HepG2 (cell line): ENCODE measurements at places on chromosomes 6 and 20. TPM values are rescaled to one million over a fixed set of nuclear protein-coding genes. Genes with fewer than 3 reads are reported as not detected.

- H3K4me1 ChIP-seq: no peaks in the 10 kb centered on the region
- H3K36me3 ChIP-seq: peaks cover 60% of the 10 kb centered on the region
- no peak for DNase-seq
- H3K27ac ChIP-seq: no peak overlapping the region
- H3K4me3 ChIP-seq: no peak overlapping the region
Measured at GRCh38 chr6:82208913-82209312, 38.6 kb downstream of the IBTK start.

DNA sequence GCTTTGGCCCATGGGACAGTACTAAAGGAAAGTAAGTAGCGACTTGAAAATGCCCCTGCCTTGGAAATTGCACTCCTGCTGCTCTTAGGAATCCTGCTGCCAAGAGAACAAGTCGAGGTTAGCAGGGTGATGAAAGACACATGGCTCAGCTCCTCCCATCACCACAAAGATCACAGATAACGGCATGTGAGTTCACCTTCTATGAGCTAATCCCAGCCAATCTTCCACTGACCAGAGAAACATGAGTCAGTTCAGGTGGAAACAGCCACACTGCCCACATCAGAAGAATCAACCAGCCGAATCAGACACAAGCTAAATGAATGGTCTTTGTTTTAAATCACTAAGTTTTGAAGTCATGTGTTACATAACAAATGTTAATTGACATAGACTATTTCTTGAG, 106.3 kb downstream of the PRKN start:
- H3K27ac ChIP-seq: no peak overlapping the region
- no peaks in the 10 kb centered on the region for H3K36me3 ChIP-seq
- H3K27me3 ChIP-seq: no peaks in the 10 kb centered on the region

DNA sequence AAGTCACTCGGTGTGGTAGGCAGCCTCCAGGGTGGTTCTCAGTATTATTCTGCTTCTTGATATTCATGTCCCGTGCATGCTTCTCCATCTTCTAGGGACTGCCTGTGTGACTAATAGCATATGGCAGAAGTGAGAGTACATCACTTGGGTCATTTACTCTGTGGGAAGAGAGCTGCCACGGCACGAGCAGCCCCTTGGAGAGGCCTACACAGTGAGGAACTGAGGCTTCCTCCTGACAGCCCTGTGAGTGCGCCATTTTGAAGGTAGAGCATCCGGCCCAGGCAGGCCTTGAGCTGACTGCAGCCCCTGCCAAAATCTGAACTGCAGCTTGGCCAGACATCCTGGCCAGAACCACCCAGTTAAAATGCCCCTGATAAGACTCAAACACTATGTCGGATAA, 17.3 kb upstream of the MCUR1 start:
- no peak overlapping the region for H3K27ac ChIP-seq
- peaks cover 24% of the 10 kb centered on the region for H3K4me1 ChIP-seq
- no peaks in the 10 kb centered on the region for H3K27me3 ChIP-seq
- H3K36me3 ChIP-seq: no peaks in the 10 kb centered on the region

- H3K4me3 ChIP-seq: no peak overlapping the region
- DNase-seq: no peak
- no peak overlapping the region for H3K27ac ChIP-seq
Measured at GRCh38 chr20:2385026-2385425, 4.3 kb downstream of the TGM6 start.

- peaks cover 85% of the 10 kb centered on the region for H3K27me3 ChIP-seq
- H3K4me1 ChIP-seq: no peaks in the 10 kb centered on the region
- H3K27ac ChIP-seq: no peak overlapping the region
- DNase-seq: no peak
- no peak overlapping the region for H3K4me3 ChIP-seq
- H3K36me3 ChIP-seq: no peaks in the 10 kb centered on the region
Measured at GRCh38 chr20:57256908-57257307, 9.5 kb downstream of the BMP7 start.

DNA sequence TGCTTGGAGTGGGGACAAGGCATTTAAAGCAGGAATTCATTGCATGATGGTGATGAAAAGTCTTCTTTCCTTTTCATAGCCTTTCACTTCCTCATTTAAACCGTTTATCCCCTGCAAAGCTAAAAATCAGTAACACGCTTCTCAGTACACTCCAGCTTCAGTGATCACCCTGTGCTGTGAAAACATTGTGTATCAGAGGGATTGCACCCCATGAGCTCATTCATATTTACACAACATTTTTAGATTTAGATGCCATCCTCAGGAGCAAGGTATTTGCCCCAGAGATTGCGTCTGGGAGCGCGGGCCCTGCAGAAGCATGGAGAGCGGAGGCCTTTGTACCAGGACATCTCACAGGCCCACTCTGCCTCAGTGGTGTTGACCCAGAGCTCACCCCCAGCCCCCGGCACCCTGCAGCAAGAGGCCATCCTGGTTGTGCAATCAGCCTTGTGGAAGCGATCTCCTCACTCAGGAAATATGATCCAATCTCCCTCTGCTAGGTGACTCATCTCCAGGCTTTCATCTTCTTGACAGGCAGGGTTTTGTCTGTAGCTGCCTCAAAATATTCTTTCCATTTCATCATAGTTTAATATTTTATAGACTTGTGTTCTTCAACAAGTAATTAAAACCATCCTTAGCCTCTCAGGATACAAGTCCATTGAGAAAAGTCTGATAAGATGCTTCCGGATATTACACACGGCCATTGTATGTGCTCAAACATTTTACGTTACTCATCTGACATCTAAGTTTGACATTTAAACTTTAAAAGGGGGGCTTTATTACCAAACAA, 38.9 kb upstream of the THBS2 start:
- H3K4me3 ChIP-seq: peak overlapping the region; percentile 27; the same call in 1 of the 2 replicates
- H3K4me1 ChIP-seq: peaks cover 67% of the 10 kb centered on the region
- H3K36me3 ChIP-seq: no peaks in the 10 kb centered on the region
- H3K27ac ChIP-seq: peak overlapping the region; percentile 83
- peak; percentile 99 for DNase-seq
- no peaks in the 10 kb centered on the region for H3K27me3 ChIP-seq

Gene DZANK1
- total RNA-seq: 1.4 and 1.6 TPM in 2 replicates

Gene FRK
- 2.9 and 4.5 TPM in 2 replicates for total RNA-seq

Gene RTN4IP1
- total RNA-seq: 17.2 and 25.2 TPM in 2 replicates

Gene C20orf141
- not detected in 2 replicates for total RNA-seq

Gene ARMH2
- not detected in 2 replicates for total RNA-seq

Gene HLA-DRB1
- total RNA-seq: 0.09 TPM in 1 of 2 replicates, not detected in the other
